Left colon (tissue), 2 donors: ENCODE measurements at places on chromosomes 5 and 9.
A peak's percentile ranks its signal among the peaks of the same experiment; 100 is the strongest.

DNA sequence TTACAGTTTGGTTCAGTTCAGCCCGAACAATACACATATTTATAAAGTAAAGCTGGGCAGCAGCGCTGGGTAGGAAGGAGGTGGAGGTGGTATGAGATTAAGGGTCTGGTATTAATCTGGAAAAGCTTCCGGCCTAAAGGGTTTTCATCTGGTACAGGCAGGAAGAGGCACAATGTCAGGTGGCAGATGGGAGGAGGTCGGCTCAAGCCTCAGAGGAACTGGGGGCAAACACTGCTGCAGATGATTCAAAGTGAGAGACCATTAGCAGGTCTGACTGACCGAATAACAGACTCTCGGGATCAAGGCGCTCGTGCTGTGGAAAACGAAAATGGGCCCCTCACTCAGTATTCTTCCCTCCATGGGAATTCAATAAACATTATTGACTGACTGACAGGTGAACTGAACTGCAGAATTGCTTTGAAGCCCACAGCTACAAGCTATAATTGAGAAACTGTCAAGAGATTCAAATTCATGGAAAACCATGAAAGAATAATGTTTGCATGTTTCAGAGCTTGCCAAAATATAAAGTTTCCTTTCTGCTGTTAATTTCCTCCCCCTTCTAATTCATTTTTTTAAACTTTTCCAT lies 75.3 kb downstream of the TMEM167A start:
- no peak for DNase-seq

DNA sequence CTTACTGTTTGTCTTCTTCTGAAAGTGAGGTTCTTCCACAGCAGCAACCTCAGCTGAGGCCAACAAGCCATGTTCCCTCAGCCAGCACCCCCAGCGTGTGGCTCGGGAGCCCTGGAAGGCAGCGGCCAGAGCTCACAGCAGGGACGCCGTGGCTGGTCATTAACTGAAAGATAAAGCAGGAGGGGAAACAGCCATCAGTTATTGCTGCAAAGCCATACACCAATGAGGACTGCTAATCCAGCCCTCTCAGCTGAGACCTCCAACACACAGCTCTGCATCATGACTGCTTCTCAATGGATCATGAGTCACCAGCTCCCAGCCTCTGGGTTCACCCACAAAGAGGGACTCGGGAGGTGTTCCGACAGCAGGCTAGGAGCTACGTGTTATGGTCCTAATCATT lies 24.3 kb downstream of the ABCA1 start:
- DNase-seq = no peak

DNA sequence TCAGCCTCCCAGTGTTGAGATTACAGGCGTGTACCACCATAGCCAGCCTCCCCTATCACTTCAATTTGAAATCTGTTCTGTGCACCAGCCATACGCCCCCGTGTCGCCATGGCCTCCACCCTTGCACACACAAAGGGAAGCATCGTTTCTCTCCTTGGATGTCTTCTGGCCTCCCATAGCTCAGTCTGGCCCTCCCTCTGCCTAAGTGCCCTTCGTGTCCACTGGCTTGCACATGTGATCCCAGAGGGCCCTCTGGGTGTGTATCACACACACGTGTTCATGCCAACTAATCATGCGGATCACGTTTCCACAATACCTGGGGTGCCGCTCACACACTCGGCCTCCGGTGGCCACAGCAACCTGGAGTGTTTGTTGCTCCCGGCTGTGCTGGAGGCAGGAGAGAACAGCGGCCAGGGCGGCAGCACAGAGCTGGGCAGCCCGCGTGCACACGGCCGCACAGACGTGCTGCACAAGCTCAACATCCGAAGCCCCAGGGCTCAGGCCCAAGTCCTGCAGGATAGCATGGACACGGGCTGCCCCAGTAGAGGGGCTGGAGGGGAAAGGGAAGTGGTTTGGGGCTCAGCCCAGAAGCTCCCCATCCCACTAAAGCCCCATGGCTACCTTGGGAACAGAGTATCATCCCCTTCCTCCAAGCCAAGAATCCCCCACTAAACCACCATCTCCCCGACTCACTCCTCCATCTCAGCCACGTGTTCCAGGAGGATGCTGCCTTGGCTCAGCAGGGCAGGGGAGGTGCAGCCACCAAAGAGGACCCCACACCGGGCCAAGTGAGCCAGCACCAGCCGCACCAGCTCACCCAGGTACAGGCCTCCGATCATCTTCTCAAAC lies 10.9 kb downstream of the HK3 start:
- no peak for DNase-seq

DNA sequence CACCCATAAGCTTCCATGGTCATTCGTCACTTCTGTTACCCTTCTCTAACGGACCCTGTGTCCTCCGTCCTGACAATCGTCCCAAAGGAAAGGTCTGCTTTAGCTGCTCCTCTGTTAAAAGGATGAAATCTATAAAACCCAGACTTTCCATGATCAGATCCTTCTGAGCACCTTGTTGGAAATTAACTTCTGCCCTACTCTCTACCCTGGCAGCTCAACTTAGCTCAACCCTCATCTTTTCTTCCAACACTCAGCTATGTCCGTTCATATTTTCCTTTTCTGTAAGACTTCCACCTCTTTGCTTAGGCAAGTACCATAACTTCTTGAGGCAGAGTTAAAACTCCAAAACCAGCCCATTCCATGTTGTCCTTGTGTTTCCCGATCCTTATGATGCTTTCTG lies 205.4 kb downstream of the SPATA31A6 start:
- no peak for DNase-seq

- DNase-seq = peak; percentile 41
These were observed at the start of gene SLIT3 for GRCh38 chr5:169300468-169301385. SLIT3 (minus strand) TSS chr5:169301139; CDS start chr5:169300709, 430 bp downstream.

- DNase-seq = no peak
These were observed 33.9 kb downstream of the VLDLR start for GRCh38 chr9:2655411-2655901.

- no peak for DNase-seq
These were observed 152.3 kb downstream of the TTC39B start for GRCh38 chr9:15154677-15155076.

DNA sequence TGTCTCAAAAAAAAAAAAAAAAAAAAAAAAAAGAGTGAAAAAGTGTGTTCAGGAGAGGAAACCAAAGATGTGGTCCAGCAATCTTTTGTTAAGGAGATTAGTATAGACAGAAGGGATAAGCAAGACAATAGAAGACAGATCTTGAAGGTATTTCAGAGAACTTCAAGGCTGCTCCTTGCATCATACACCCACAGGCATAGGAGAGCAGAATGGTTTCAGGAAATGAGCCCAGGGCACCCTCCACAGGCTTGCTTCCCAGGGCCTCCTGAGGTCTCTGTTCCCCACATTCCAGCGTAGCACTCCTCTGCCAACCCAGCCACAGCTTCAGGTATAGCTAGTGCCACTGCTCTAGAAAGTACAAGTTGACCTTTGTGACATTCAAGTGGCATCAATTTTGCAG lies 65.8 kb downstream of the FSTL4 start:
- no peak for DNase-seq

- DNase-seq = no peak
These were observed 1185.4 kb upstream of the SEMA6A start for GRCh38 chr5:117759849-117760499.

GRCh38 chr5:143583409-143583808 lies 179.9 kb upstream of the NR3C1 start:
- no peak for DNase-seq

- no peak for DNase-seq
These were observed 9.5 kb downstream of the EXOSC3 start for GRCh38 chr9:37775216-37775919.

- no peak for DNase-seq
These were observed 26.3 kb upstream of the TNPO1 start for GRCh38 chr5:72790186-72790585.

DNA sequence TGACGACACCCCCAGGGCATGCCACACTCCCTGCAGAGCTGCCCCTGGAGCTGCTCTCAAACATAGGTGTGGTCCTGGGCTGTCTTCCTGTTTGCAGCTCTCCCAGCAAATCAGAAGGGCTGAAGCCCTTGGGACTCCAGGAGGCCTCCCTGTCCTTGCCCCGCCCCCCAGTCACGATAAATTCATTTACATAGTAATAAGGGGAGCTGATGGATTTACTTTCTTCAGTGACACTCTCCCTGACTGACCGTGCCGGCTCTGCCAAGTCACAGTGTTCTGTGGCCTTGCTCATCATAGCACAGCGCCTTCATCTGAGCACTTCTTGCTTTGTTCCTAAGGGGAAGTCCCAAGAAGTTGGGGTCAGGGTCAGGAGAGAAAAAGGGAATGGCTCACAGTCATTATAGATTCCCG lies 121.4 kb downstream of the ENC1 start:
- DNase-seq = peak; percentile 29

DNA sequence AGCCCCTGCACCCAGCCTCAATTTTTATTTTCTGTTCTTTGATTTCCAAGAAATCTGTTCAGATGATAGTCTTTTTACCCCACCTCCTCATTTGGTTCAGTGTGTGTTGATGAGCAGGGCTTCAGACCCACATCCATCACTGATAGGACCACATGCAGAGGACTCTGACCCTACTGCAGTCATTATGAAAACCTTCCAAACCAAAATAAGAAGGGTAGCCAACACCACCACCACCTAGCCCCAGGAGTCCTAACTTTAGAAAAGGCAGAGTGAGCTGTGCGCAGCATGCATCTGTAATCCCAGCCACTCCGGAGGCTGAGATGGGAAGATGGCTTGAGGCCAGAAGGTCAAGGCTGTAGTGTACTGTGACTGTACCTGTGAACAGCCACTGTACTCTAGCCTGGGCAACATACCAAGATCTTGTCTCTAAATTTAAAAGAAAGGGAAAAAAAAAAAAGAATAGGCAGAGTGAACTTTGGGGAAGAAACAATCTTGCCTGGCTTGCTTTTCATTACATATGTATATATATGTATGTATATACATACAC lies 13.0 kb downstream of the CDKN2AIPNL start:
- DNase-seq = no peak

GRCh38 chr9:79685577-79685976 lies 113.8 kb downstream of the TLE4 start:
- no peak for DNase-seq

GRCh38 chr9:14080959-14081542 lies 232.9 kb downstream of the NFIB start:
- no peak for DNase-seq

DNA sequence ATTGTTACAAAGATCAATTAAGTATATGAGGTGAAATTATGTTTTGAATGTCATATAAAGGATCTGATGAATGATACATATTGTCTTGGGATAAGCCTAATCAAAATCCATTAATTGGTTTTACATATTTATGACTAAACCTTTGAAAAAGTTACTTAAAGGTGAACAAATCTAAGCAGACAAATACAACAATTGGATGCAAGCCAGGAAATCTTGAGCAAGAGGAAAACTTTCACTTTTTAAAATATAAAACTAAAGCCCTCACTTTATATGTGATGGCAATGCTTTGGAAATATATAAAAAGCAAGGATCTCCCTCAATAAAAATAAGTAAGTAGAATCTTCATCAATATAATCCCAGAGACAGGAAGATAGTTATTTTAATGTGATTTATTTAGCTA lies 80.1 kb downstream of the EDIL3 start:
- no peak for DNase-seq

DNA sequence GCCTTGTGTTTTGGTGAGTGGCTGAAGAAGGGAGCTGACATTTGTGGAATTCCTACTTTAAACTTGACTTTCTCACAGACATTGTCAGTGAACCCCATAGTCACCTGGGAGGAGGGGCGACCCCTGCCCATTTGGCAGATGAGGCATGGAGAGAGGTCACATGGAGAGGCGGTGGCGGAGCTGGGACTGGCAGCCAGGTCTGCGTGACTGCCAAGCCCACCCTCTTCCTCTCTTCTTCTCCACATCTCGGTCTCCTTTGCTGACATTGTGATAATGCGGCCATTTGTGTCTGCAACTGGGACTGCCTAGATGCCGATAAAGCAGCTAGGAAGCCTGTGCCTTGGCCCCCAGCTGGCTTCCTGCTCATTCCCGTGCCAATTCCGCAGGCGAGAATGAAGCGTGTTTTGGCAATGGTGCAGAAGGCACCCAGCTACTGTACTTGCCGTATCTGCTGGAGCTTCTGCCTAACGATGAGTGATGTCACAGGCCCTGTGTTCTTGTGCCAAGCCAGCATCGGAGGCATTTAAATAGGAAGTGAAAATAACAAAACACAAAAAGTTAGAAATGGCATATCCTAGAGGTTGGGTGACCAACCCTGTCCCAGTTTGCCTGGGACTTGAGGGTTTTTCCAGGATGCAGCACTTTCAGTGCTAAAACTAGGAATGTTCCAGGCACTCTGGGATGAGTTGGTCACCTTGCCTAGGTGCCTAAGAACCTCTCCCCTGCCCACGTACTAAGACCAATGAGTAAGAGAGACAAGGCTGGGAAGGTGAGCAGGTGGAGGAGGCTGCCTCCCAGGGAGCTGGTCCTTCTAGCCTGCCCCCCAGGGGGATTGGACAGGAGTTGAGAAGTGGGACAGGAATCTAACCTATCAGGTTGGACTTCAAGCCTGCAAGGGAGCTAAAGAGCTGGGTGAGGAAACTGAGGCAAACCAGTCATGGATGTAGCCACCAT lies 23.6 kb downstream of the OLFML2A start:
- peak; percentile 35 for DNase-seq

GRCh38 chr5:121668635-121669034 lies 183.0 kb upstream of the FTMT start:
- DNase-seq = no peak

DNA sequence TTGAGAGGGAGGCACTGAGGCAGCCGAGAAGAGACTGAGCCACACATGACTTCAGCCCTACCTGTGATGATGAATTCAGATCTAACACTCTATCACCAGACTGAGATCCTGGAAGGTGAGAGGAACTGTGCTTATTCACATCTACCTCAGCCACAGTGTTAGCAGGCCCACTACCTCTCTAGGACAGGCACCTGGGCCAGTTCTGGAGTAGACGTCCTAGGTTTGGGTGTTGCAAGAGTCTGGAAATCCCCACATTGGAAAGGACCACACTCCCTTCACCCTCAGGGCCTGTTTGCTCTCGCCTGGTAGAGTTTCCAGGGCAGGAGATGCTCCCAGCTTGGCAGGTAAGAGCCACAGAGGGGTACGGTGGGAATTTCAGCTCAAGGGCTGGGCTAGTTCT lies 113.8 kb upstream of the CCL21 start:
- no peak for DNase-seq

DNA sequence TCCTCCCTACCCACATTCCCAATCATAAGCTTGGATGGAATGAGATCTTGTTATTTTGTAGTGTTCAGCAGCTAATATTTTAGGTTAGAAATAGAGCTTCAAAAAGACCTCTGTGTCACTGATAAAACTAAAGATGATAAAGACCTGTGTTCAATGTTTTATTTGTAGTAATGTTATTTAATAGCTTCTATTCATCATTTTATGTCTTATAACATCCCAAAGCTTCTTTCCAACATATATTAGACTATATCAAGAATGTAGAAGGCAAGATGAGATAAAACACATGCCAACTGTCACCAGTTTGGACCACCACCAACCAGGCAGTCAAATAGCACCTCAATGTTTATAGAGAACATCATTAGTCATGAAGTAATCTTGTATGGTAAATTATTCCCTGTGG lies 409.5 kb upstream of the ITGA1 start:
- no peak for DNase-seq
